Colonic mucosa (tissue), 4 donors: ENCODE measurements at places on chromosomes 5 and 9. TPM values are rescaled to one million over a fixed set of nuclear protein-coding genes. Genes with fewer than 3 reads are reported as not detected.

DNA sequence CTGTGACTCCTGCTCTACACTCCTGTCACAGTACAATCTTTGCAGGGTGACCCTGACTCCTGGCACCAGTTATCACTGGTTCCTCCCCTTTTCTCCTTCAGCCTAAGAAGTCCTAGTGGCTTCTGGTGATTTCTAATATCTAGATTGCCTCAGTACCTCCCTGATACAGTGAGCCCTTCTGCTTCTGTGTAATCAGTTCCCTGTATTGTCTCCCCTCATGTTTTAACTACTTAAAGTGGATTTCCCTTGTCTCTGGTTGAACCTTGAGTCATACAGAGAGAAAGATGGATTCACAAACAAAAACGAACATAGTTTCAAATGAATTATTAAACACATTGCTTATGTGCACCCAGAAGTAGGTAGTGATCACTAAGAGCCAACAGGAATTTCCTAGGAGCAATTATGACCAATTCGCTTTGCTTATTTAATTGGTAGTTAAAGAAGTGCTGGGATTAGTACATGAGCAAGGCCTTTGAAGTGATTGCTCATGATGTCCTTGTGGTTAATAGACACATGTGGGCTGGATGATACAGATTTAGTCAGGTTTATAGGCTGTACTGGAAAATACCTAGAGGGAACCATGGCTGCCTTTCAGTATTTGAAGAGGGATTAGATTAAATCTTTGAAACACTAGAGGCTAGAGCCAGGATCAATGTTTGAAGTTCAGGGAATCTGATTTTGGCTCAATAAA is 145.8 kb upstream of the MEF2C start:
- no peaks in the 10 kb centered on the region for H3K27me3 ChIP-seq
- no peaks in the 10 kb centered on the region for H3K36me3 ChIP-seq
- H3K4me3 ChIP-seq = no peak overlapping the region
- H3K4me1 ChIP-seq = no peaks in the 10 kb centered on the region
- DNase-seq = no peak

DNA sequence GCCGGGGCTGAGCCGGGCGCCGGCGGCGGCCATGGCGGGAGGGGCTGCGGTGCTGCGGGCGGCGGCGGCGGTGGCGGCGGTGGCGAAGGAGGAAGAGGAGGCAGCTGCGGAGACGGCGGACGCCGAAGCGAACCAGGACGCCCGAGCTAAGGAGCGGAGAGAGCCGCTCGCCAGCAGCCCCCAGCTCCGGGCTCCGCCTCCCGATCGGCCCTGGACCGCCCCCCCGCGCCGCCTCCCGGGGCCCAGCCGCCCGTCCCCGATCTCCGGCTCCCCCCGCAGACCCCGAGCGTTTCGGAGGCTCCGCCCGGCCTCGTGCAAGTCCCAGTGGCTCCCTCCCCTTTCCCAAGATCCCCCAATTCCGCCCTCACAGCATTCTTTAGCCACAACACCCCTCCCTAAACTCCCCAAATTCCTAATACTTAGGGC is at the start of gene ASTN2:
ASTN2 (minus strand) TSS at position 152 of the 426 bp plus-strand sequence; CDS start at position 33, 119 bp downstream.
- H3K36me3 ChIP-seq = no peaks in the 10 kb centered on the region
- no peaks in the 10 kb centered on the region for H3K4me1 ChIP-seq
- peaks cover 24% of the 10 kb centered on the region for H3K27me3 ChIP-seq
- DNase-seq = no peak
- H3K27ac ChIP-seq = no peak within 1 kb of the TSS

- peaks cover 26% of the 10 kb centered on the region for H3K27me3 ChIP-seq
- H3K27ac ChIP-seq = no peak overlapping the region
- no peaks in the 10 kb centered on the region for H3K4me1 ChIP-seq
- no peak for DNase-seq
- H3K4me3 ChIP-seq = no peak overlapping the region
- no peaks in the 10 kb centered on the region for H3K36me3 ChIP-seq
Observed at GRCh38 chr5:80036615-80037014, 1.5 kb downstream of the THBS4 start.

DNA sequence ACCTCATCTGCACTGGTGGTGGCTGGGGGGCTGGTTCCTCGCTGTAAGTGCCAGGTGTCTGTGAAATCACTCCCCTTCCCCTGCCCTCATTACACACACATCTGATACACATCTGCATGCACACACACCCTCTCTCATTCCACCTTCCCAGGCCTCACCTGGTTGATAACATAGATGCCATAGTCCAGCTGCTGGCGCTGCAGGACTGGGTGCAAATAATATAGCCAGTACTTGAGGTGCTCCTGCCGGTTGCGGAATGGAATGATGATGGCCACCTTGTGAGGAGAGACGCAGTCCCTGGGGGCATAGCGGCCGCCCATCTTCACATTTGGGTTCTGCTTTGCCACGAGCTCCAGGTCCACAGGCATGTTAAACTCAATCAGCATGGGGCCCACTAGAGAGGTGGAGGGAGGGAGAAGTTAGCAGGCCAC is 32.1 kb downstream of the B4GALT1 start:
- H3K27ac ChIP-seq = no peak overlapping the region
- no peak overlapping the region for H3K4me3 ChIP-seq
- H3K36me3 ChIP-seq = no peaks in the 10 kb centered on the region
- peaks cover 14% of the 10 kb centered on the region for H3K4me1 ChIP-seq

DNA sequence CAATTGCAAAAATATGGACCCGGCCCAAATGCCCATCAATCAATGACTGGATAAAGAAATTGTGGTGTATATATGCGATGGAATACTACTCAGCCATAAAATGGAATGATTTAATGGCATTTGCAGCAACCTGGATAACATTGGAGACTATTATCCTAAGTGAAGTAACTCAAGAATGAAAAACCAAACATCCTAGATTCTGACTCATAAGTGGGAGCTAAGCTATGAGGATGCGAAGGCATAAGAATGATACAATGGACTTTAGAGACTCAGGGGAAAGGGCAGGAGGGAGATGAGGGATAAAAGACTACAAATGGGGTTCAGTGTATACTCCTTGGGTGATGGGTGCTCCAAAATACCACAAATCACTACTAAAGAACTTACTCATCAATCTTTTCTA is 247.6 kb upstream of the FBXL7 start:
- H3K4me1 ChIP-seq = no peaks in the 10 kb centered on the region
- H3K36me3 ChIP-seq = no peaks in the 10 kb centered on the region
- H3K27me3 ChIP-seq = no peaks in the 10 kb centered on the region
- no peak overlapping the region for H3K27ac ChIP-seq
- no peak for DNase-seq

GRCh38 chr5:87413343-87413645 is 564 bp upstream of the CCNH start:
- no peaks in the 10 kb centered on the region for H3K4me1 ChIP-seq
- DNase-seq = peak; percentile 19
- no peaks in the 10 kb centered on the region for H3K27me3 ChIP-seq
- peak overlapping the region; percentile 76 for H3K4me3 ChIP-seq
- H3K27ac ChIP-seq = peak overlapping the region; percentile 94

- H3K36me3 ChIP-seq = no peaks in the 10 kb centered on the region
- no peak overlapping the region for H3K27ac ChIP-seq
- no peak for DNase-seq
- no peaks in the 10 kb centered on the region for H3K4me1 ChIP-seq
Observed at GRCh38 chr5:172548311-172548731, 92.7 kb upstream of the NEURL1B start.

DNA sequence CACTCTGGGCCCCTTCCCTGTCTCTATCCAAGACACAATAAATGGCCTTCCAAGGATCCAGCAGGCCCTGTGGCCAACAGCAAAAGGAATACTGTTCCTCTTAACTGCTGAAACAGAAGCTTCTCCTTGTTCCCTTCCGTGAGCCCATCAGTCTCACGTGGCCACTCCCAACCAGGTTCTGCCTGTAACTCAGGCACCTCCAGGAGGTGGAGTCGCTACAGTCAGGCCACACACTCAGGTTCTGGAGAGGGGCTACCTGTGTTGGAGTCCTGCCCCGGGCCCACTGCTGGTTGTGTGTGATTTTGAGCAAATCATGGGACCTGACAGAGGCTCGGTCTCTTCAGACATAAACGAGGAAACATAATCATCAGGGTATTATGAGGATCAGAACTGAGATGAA is 10.3 kb downstream of the FAT2 start:
- no peaks in the 10 kb centered on the region for H3K36me3 ChIP-seq
- H3K27ac ChIP-seq = no peak overlapping the region
- H3K27me3 ChIP-seq = no peaks in the 10 kb centered on the region
- no peaks in the 10 kb centered on the region for H3K4me1 ChIP-seq
- no peak for DNase-seq
- H3K4me3 ChIP-seq = no peak overlapping the region

DNA sequence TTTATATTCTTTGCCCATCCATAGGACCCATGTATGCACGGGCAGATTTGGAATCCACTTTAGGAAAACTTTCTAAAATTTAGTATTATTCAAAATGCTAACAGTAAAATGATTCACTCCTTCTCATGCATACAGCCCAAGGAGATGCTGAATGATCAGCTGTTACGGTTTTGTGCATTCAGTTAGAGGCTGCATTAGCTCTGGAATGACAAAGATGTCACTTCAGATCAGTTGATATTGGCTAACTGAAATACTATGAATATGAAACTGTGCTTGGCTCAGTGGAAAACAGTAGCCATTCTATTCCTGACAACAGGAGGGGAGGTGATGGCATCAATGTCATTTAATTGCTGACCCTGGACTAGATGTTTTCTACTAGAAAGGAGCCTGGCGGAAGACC is 560.7 kb downstream of the ZNF608 start:
- peaks cover 4% of the 10 kb centered on the region for H3K4me1 ChIP-seq
- no peak overlapping the region for H3K4me3 ChIP-seq
- no peaks in the 10 kb centered on the region for H3K36me3 ChIP-seq
- no peak for DNase-seq
- H3K27ac ChIP-seq = no peak overlapping the region

DNA sequence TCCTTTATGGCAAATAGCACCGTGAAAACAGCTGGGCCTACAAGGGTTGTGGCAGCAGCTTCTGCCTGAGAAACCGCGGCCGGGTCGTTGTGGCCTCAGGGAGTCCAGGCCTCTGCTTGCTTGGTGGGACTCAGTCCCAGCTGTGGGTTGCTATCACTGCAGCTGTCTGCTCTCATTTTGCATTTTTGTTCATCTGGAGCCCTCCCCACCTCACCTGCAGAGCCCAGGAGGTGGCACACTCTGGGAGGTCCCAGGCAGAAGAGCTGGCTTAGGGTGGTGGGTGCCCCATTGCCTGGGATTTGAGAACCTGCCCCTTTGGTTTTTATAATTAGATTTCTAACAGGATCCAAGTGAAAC is 138.4 kb downstream of the GADD45G start:
- no peak overlapping the region for H3K4me3 ChIP-seq
- DNase-seq = no peak
- no peaks in the 10 kb centered on the region for H3K27me3 ChIP-seq
- H3K27ac ChIP-seq = no peak overlapping the region
- H3K4me1 ChIP-seq = no peaks in the 10 kb centered on the region
- H3K36me3 ChIP-seq = no peaks in the 10 kb centered on the region

- H3K4me3 ChIP-seq = no peak overlapping the region
- no peaks in the 10 kb centered on the region for H3K36me3 ChIP-seq
- no peaks in the 10 kb centered on the region for H3K27me3 ChIP-seq
- no peak for DNase-seq
- no peaks in the 10 kb centered on the region for H3K4me1 ChIP-seq
Observed at GRCh38 chr5:178486239-178486641, 104.0 kb downstream of the COL23A1 start.

GRCh38 chr5:151568036-151568435 is 23.1 kb downstream of the FAT2 start:
- no peak for DNase-seq
- H3K4me3 ChIP-seq = no peak overlapping the region
- no peaks in the 10 kb centered on the region for H3K27me3 ChIP-seq

DNA sequence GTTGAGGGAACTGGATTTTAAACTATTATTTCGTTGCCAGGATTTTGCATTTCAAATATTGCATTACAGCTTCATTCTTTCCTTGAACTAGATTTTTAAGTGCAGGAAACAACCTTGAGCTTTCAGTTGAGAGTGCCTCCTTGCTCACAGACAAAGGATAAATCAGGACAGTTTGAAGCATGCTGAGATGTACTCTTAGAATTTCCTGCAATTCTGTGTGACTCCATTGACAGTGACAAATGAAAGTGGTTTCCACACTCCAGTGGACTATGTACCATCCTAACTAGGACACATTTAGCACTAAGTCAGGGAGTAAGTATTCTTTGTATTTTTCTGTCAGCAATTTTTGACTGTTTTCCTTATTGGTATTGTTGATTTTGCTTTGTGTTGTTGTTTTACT is 100.0 kb upstream of the PLCXD3 start:
- H3K27ac ChIP-seq = no peak overlapping the region
- no peak overlapping the region for H3K4me3 ChIP-seq

DNA sequence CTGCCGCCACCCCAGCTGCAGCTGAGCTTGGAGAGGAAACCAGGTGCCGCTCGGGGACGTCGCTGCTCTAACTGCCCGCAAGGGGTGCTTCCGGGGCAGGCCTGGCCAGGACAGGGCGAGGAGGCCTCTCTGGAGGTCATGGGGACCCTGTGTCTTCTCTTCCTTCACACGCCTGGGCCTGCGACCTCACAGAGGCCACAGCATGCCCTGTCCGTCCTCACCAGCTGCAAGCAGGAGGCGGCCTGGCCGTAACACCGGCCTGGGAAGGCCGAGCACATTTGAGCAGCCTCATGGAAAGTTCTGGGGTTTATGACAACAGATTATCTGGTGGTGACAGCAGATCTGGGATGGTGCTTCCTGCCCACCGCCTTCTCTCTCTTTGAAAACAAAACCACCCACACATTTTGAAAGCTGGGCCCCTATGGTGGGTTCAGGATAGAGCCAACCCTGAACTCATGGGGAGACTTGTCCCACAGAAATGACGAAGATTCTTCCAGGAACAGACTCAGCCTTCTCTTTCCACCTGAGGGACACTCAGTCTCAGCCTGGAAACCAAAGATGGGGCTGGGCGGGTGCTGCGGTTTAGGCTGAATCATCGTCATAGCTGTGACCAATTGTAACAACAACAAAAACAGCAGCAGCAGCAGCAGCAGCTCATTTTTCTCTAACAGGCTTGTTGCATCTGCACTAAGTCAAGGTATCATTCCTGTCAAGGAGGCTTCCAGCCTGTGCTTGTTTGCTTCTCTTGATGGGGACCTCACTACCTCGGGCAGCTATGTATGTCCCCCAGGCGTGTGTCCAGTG is 99.6 kb upstream of the RAPGEF1 start:
- no peak for DNase-seq
- H3K27ac ChIP-seq = no peak overlapping the region
- H3K27me3 ChIP-seq = no peaks in the 10 kb centered on the region

DNA sequence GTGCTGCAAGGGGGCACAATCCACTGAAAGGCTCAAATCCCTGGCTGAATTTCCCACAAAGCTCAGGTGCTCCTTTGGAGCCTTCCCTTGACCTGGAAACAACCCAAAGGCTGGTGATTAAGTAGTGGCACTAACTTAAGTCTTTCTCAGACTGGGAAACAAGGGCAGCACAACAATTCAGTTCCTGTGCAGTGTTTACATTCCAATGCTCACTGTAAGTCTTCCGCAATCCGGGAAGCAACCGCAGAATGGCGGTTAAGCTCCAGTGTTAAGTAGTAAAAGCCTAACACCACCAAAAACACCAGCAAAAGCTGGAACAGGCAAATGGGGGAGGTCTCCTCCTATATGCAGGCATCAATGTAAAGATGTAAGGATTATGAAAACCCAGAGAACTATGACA is 117.2 kb downstream of the TRPM3 start:
- no peaks in the 10 kb centered on the region for H3K36me3 ChIP-seq
- no peaks in the 10 kb centered on the region for H3K4me1 ChIP-seq
- no peak overlapping the region for H3K27ac ChIP-seq

Gene EIF4E1B
- not detected for total RNA-seq

Gene CXCL14
- 68.2 TPM for total RNA-seq

Gene LCN12
- 6.5 TPM for total RNA-seq

Gene PCDH1
- 97.3 TPM for total RNA-seq

Gene QRFP
- not detected for total RNA-seq

Gene CNTFR
- 1.9 TPM for total RNA-seq

Gene SPINK4
- 214 TPM for total RNA-seq

Gene P4HA2
- 79.6 TPM for total RNA-seq

Gene SUSD1
- 25.1 TPM for total RNA-seq

Gene HCN1
- 0.11 TPM for total RNA-seq

Gene DMRT3
- not detected for total RNA-seq

Gene PALM2AKAP2
- total RNA-seq = 0.69 TPM

Gene GFI1B
- total RNA-seq = 1.3 TPM
